GM23248 (cell line): ENCODE measurements at places on chromosomes 2 and 18. TPM values are rescaled to one million over a fixed set of nuclear protein-coding genes. Genes with fewer than 3 reads are reported as not detected.

The CNTNAP5 gene
- total RNA-seq, result not detected in 2 replicates

- DNase-seq, result no peak
Measured at GRCh38 chr2:128494640-128495321, 176.1 kb upstream of the HS6ST1 start.

The DTNA gene
- total RNA-seq, result 4.2 and 14.5 TPM in 2 replicates

DNA sequence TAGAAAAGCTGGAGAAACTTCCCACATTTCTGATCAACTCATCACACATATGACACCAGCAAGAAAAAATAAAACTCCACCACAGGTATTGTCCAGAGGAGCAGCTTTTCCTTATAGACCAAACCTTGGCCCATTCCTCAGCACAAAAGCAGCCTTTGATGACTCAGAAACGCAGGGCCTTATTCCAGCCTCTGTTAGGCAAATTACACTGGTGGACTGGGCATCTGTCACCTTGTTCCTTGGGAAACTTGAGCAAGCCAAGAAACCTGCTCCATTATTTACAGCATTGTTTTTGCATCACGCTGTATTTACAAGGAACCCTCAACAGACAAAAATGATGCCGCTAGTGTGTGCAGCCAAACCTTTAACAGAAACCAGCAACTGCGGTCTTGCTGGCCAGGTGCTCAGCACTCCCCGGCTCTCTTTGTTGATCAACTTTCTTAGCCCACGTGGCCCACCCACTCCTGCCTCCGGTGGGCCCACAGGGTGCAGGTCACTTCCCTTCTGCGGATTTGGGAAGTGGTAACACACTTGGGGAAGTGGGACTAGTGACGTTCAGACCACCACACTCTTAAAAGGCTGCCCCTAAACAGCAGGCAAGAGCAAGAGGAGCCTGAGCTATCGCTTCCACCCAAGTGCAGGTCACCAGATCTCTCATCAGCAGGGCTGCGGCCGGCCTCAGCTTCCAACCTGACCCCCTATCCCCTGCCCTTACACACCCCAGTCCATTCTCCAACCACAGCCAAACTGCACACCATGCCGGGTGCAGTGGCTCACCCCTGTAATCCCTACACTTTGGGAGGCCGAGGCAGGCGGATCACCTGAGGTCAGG is 1.5 kb downstream of the AP1S3 start:
- DNase-seq, result no peak

The LRP1B gene
- total RNA-seq, result not detected in 2 replicates

DNA sequence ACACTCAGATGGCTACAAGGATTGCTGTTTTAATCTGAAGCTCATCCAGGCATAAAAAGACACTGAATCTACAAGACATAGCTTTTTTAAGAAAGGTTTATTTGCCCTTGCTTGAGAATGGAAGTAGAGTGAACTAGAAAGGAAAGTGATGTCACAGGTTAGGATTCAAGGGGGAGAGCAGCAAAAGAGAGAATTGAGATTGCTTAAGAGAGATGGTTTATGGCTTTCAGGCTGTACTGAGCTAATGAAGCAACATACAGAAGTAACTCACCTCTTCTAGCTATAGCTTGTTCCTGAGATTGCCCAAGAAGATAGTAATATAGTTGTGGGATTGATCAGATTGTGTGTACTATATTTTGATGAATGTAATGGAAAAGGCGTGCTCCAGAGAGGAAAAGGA is 26.1 kb upstream of the ACVR2A start:
- DNase-seq, result peak; percentile 23

The PTPRM gene
- 62.8 and 77.4 TPM in 2 replicates for total RNA-seq

- peak; percentile 96 for DNase-seq
Measured at GRCh38 chr2:1742681-1743395, 1.5 kb downstream of the PXDN start.

The CCDC121 gene
- total RNA-seq, result 1.6 and 3.4 TPM in 2 replicates

The ERICH2 gene
- not detected in 2 replicates for total RNA-seq

The MC5R gene
- total RNA-seq, result not detected in 2 replicates

The B3GNT7 gene
- under 0.01 TPM in 1 of 2 replicates, not detected in the other for total RNA-seq

The ITGAV gene
- 233 and 250 TPM in 2 replicates for total RNA-seq

GRCh38 chr2:46913471-46914381 is 1.9 kb downstream of the MCFD2 start:
- peak; percentile 79 for DNase-seq

GRCh38 chr2:189144700-189145211 is 34.8 kb downstream of the COL5A2 start:
- DNase-seq, result peak; percentile 82

The TSN gene
- 65.7 and 79.0 TPM in 2 replicates for total RNA-seq

The C2orf66 gene
- total RNA-seq, result not detected in 2 replicates

The RAPGEF4 gene
- total RNA-seq, result 2.2 TPM in 1 of 2 replicates, not detected in the other

GRCh38 chr18:8830067-8831060 is 125.0 kb downstream of the MTCL1 start:
- DNase-seq, result no peak

DNA sequence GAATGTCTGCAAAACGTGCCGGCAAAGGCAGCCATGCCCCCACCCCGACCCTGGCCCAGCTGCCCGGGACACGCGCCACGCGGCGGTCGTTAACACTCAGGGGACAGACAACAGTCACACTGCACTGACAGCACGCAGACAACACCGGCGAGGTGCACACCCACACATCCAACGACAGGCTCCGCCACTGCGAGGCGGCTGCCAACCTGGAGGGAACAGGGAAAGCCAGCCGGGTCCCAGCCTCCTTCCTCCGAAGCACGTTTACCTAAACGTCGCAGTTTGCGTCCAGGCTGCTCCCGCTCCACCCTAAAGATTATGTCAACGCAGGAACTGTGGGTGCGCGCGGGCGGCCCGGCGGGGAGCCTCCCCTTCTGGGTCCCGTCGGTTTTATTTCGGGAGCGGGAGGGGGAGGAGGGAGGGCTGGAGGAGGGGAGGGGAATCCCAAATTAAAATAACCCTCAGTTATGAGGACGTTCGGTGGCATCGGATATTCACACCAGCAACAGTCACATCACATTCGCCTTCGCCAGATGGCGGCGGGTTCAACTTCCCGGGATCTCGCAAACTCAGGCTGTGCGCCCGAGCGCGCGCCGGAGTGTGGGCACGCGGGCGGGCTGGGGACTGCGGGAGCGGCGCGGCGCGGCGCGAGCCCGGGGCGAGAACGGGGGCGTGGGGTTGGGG is 644 bp downstream of the PTGR3 start:
- peak; percentile 80 for DNase-seq

The IFIH1 gene
- total RNA-seq, result 1.6 and 2.0 TPM in 2 replicates

The RGPD3 gene
- total RNA-seq, result 0.13 and 0.43 TPM in 2 replicates

- DNase-seq, result peak; percentile 96
Measured at GRCh38 chr18:3449512-3450011, 410 bp upstream of the TGIF1 start.

The CXXC1 gene
- 37.9 and 51.2 TPM in 2 replicates for total RNA-seq

DNA sequence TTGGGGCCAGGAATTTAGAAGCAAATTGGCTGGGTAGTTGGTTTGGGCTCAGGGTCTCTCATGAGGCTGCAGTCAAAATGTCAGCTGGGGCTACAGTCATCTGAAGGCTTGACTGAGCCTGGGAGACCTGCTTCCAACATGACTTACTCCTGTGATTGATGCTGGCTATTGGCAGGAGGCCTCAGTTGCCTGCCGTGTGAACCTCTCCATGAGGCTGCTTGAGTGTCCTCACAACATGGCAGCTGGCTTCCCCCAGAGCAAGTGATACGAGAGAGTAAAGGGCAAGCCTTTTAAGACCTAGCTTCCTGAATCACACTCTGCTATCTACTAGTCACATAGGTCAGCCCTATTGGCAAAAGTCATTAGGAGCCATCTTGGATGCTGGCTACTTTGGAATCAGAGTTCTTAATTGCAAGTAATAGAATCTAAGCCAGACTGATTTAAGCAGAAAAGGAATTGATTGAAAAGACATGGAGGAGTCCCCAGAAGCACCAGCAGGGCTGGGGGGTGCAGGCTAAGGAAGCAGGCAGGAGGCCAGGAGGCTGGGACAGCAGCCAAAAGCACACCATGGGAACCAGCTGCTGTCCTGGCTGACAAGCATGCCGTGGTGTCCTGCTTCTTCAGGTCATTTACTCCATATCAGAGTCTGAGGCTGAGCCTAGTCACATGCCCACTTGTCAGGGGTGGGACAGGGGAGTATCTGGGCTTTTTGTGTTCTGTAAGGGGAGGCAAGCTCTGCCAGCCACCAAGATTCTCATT is 7.8 kb upstream of the GIGYF2 start:
- DNase-seq, result no peak

The OSBPL6 gene
- 6.3 and 8.9 TPM in 2 replicates for total RNA-seq

GRCh38 chr2:74891136-74891764 is 57.3 kb downstream of the HK2 start:
- no peak for DNase-seq

DNA sequence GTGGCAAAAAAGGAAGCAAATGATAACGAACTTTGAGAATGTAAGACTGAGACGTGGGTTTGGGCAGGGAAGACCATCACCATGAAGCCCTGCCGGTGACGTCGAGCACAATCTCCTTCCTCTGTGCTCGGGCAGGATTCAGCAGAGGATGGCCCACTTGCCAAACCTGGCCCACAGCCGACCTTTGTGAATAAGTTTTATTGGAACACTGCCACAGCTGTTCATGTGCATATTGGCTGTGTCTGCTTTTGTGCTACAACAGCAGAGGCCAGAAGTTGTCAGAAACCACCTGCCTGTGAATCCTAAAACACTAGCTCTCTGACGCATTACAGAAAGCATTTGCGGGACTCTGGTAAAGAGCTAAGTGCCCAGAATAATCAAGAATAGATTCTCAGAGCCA is 223.9 kb downstream of the MYT1L start:
- peak; percentile 2 for DNase-seq

DNA sequence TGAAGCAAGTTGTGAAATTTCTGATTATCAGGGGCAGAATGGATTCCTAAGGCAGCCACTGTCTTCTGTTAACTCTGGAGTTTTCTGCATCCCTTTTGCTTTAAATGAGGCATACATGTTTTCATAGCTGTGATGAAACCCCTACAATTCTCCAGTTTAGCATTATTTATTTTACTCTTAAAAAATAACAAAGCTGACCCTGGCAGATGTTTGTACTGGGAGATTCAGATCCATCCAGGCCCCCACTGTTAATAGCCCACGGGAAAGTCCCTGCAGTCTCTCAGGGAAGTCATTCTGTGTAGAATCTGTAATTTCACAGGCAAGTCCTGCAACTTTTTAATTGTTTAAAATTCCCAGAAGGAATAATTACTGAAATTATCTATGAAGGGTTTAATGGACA is 353 bp upstream of the SULT1C4 start:
- no peak for DNase-seq

The CD8B2 gene
- total RNA-seq, result not detected in 2 replicates

- no peak for DNase-seq
Measured at GRCh38 chr2:231589656-231590055, 3.0 kb upstream of the TEX44 start.

The DOK6 gene
- total RNA-seq, result 0.76 and 5.2 TPM in 2 replicates

GRCh38 chr18:32771871-32772580 is 797 bp downstream of the KLHL14 start:
- peak; percentile 4 for DNase-seq

DNA sequence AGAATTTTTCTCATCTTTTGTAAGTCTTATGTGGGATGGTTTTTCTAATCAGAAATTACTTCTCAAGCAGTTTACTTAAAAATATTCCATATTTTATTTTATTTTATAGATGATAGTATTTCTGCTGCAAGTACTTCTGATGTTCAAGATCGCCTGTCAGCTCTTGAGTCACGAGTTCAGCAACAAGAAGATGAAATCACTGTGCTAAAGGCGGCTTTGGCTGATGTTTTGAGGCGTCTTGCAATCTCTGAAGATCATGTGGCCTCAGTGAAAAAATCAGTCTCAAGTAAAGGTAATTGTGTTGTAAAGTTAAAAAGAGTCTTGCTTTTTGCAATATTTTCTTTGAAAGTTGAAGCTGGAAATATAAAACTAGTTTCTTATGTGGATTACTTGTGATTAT is 76.2 kb downstream of the EML4 start:
- DNase-seq, result no peak

The ACP1 gene
- total RNA-seq, result 116 and 183 TPM in 2 replicates

DNA sequence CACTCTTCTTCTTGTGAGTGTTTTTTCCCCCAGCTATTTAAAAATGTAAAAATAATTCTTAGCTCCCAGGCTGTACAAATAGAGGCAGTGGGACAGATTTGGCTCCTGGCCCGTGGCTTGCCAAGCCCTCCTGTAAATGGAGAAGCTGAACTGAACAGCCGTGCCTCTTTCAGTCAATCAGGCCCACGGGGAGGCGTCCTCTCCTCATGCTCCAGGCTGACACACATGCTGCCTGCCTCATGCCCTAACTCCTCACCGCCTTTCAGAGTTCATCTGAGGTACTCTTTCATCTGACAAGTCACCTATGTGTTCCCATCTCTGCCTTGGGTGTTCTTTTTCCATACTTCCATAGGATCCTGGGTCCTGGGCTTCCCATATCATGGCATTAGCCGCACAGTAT is 58.9 kb downstream of the BMP10 start:
- DNase-seq, result no peak

The KIAA2012 gene
- not detected in 2 replicates for total RNA-seq

The CHRND gene
- not detected in 2 replicates for total RNA-seq

DNA sequence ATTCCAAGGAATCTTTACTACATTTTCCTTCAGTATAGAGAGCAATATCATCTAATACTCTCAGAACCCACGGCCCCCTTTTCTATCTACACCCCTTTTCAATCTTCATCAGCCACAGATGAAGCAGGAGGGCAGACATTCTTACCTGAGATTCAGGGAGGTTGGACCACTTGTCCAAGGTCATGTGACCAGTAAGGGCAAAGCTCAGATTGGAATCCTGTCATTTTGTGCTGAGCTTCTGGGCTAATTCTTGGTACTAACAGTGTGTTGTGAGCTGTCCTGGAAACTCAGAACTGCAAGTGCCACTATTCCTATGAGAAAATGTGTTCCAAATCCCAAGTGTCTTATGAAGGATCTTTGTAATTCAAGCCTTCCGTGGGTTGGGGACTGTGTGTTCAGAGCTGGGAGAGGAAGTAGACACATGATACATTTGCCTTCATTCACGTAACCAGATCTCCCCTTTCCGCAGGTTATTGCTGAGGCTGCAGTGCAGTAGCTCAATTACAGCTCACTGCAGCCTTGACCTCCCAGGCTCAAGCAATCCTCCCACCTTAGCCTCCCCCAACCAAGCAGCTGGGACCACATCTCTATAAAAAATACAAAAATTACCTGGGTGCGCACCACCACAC is 3.3 kb downstream of the CHRNA1 start:
- no peak for DNase-seq

- DNase-seq, result no peak
Measured at GRCh38 chr2:171889333-171889732, 4.7 kb downstream of the SLC25A12 start.

The NYAP2 gene
- not detected in 2 replicates for total RNA-seq
